Right hindlimb (tissue), 1 donor: ENCODE measurements at places on chromosomes 7 and 10.

- DNase-seq = no peak
Observed at GRCh38 chr10:62115321-62115720, 153.3 kb downstream of the RTKN2 start.

DNA sequence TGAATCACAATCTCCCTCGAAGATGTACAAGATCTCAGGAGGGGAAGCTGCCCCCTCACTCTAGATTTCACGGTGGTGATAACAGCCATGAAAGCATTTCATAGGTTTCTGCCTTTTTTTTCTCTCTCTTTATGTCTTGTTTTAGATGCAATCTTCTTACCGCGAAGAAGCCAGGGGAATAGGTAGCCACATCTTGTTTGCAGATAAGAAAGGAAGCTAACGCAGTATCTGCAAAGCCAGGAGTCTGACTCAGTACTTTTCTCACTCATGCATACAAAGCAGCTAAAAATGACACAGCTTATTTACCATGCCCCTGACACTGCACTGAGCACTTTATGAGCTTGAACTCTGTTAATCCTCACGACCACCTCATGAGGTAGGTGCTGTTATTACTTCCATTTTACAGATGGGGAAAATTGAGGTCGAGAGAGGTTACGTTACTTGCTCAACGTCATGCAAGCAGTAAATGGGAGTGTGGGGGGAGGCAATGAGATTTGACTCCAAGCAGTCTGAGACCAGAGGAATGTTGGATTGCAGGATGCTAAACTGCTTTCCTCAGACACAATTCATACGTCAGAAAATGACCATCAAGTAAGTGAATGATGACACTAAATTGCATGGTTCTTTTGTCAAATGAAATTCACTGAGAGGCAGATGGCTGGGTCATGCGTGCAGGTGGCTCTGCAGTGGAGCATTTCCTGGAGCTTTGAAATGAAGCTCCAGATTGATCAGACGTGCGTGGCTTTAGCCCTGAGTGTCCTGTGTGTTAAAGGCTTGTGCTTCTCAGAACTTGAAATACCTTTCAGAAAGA lies 3.3 kb downstream of the MAP3K8 start:
- no peak for DNase-seq

DNA sequence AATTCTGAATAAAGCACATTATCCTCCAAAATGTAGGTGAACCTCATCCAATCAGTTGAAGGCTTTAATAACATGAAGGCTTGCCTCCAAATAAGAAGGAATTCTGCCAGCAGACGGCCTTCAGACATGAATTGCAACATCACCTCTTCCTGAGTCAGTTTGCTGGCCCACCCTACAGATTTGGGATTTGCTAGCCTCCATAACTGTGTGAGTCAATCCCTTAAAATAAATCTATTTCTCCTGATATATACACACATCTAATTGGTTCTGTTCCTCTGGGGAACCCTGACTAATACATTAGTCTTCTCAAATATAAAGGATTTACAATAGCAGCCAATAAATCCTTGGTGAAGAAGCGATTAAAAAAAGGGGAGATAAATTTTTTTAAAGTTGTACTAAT lies 34.8 kb upstream of the OSBPL3 start:
- DNase-seq = no peak

- DNase-seq = no peak
Observed at GRCh38 chr7:16347827-16348192, 73.5 kb downstream of the CRPPA start.

- DNase-seq = peak; percentile 24
Observed at GRCh38 chr7:129434675-129435318, 565 bp downstream of the STRIP2 start.

GRCh38 chr7:151051108-151051507 lies 2.8 kb downstream of the ASIC3 start:
- peak; percentile 80 for DNase-seq

- DNase-seq = no peak
Observed at GRCh38 chr10:74799721-74800221, 26.6 kb upstream of the KAT6B start.

DNA sequence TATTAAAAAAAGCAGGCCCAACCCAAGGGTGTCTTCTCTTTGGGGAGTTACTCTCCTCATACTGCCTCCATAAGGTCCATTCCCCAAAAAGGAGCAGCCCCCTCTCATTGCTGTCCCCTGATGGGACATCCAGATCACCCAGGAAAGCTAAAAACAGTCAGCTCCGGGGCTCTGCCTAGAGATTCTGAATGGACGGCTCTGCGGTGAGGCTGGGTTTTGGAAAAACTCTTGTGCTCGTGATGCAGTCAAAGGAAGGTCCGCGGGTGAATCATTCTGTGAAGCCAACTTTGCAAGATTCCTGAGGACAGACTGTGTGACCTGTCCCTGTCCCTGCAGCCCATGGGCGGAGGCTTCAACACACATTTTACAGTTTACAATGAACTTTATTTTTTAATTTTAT lies 351.5 kb downstream of the TYW1 start:
- DNase-seq = no peak

DNA sequence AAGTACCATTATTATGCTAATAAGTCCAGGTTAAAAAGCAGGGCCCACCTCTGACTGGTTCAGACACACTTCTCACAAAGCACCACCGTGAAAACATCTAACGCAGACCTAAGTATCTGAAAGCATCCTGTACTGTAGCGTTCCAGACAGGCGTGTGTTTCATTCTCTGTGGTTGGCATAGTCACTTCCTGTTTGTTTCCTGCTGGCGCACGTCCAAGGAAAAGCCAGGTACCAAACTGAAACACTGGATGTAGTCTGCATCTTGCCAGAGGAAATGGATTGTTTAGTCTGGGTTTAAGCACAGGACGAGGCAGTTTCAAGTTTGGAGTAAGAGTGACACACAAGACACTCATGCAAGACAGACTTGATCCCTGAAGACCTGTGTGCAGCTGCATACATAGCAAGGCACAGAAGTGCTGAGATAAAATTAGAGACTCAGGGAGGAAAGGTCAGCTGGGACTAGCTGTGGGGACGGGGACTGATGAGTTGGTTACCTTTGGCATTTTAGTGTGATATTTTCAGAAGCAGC lies 23.3 kb downstream of the BPGM start:
- no peak for DNase-seq

DNA sequence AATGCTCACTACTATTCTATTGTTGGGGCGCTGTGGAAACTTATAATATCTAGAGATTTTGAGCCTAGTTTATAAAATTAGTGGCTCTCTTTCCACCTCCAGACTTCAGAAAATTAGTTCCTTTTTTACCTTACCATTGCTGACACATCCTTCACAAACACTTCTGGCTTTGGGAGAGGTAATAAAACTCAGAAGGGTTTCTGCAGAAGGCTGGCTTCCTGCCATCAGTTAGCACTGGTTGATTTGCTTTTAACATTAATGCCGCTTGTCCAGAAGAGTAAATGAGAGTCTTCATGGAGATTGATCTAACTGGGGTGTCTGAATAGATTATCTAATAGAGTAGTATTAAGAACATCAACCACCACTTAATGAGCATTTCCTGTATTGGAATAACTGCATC lies 20.3 kb downstream of the ACSM6 start:
- no peak for DNase-seq

GRCh38 chr7:151735851-151736402 lies 141.0 kb downstream of the PRKAG2 start:
- DNase-seq = no peak

GRCh38 chr7:91198371-91198770 lies 65.9 kb upstream of the FZD1 start:
- DNase-seq = no peak

GRCh38 chr7:23396222-23397015 lies 73.9 kb downstream of the IGF2BP3 start:
- no peak for DNase-seq

- no peak for DNase-seq
Observed at GRCh38 chr10:86715156-86715795, 41.1 kb upstream of the BMPR1A start.

DNA sequence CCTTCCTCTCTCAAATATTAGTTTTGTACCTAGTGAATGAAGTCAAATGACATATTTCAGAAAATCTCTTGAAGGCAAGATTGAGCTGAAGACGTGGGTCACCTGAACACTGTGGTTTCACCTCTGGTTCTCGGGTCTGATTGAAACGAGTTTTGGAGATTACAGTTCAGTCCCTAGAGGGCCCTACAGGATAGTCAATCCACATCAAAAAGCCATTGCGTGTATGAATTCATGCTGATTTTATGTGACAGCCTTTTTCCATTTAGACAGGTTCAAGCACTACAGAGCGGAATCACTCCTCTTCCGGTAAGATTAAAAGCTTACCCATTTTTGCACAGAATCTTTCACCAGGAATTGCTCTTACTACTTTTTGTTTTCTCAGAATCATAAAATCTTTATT lies 62.2 kb downstream of the VIM start:
- no peak for DNase-seq

DNA sequence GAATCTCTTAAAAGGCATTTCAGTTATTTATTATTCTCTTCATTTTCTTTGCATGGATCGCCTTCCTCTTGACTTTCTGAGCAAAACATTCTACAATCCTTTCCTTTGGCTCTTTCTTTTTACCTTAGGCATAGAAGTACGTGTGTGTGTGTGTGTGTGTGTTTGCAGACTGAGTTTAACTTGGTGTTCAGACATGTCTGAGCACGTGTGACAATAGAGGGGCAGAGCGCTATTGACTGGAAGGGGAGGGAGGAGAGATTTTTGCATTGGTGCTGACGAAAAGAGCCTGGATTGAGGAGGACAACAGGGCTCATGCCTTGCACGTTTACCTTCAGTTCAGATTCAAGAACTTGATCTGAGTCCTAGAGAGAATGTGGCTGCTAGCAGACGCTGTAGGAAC lies 129.8 kb downstream of the SEC23IP start:
- no peak for DNase-seq
